RCC 7860 (cell line): ENCODE measurements at places on chromosomes 3 and 15.
A peak's percentile ranks its signal among the peaks of the same experiment; 100 is the strongest.

DNA sequence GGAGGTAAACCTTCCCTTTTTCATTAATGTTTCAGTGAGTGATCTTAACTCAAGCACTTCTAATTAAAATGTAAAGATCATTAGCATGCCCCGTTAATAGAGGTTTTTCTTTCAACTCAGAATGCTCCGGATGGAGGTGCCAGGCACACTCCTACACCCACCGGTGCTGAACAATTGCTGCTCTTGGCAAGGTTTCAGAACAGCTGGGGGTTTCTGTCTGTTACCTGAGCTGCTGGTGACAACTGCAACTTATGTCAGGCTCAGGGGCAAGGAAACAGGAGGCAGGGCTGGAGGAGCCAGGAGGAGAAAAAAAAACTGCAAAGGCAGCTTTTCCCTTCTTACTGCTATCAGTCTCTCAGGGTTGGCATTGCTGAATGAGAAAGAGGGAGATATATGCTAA lies 250.1 kb downstream of the DIPK2A start:
- DNase-seq = no peak

GRCh38 chr3:53202331-53203015 lies 41.5 kb downstream of the PRKCD start:
- no peak for DNase-seq

DNA sequence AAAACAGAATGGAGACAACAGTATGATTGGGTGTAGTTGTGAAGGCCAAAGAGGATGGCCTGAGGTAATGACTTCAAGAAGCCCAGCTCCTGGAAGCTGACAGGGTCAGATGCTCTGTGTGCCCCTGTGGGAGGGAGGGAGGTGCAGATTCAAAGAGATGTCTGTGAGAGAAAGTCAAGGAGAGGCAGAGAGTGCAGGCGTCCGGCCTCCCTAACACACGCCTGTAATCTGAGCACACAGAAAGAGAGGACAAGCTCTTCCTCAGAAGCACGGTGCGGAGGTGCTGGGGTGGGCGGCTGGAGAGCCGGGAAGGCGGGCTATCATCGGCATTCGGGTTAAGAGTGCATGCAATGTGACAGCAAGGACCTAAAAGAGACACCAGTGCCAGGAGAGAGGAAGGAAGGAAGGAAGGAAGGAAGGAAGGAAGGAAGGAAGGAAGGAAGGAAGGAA lies 238.2 kb upstream of the HES1 start:
- DNase-seq = no peak

- no peak for DNase-seq
Observed at GRCh38 chr15:55742498-55742926, 440 bp downstream of the PRTG start.

GRCh38 chr3:82145742-82146141 lies 384.3 kb upstream of the GBE1 start:
- DNase-seq = no peak

DNA sequence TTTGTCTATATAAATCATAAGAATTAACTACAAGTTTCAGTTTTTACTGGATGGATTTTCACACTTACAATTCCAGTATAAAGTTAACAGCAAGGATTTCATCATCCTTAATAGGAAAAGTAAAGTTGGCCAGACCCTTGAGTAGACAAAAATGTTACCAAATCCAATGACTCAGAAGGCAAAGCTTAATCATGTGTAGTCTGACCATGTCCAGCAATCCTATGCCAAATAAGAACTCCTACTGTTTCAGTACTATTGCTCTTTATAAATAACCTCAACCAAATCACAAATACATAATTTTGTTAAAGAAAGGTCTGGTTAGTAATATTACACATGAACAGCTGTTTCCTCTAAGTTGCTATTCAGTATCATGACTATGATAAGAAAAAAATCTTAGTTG lies 35.0 kb downstream of the PLOD2 start:
- peak; percentile 79 for DNase-seq

DNA sequence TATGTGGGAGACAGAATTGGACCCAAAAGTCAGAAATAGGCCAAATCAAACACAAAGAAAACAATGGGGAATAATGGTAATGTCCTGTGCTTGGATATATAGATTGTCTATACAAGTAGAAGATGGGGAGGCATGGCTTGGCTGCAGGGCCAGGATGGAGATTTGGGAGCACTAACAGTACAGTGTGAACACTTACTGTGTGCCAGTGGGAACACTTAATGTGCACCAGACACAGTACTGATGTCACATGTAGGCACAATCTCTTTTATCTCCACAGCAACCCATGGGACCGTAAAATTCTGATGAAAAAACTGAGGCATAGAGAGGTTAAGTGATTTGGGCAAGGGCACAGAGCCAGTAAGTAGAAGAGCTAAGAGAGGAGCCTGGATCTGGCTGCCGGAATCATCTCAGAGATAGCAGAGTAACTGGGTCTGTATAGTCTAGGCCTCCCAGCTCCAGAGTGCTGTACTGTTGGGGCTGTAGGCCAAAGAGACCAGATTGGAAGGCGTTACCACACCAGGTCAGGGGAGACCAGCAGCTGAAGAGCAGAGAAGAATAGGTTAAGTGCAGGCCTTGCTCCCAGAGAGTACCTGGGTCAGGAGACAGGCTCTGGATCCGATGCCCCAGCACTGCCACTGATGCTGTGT lies 63.3 kb downstream of the RLBP1 start:
- no peak for DNase-seq

- DNase-seq = no peak
Observed at GRCh38 chr3:16828815-16829214, 55.9 kb upstream of the PLCL2 start.

DNA sequence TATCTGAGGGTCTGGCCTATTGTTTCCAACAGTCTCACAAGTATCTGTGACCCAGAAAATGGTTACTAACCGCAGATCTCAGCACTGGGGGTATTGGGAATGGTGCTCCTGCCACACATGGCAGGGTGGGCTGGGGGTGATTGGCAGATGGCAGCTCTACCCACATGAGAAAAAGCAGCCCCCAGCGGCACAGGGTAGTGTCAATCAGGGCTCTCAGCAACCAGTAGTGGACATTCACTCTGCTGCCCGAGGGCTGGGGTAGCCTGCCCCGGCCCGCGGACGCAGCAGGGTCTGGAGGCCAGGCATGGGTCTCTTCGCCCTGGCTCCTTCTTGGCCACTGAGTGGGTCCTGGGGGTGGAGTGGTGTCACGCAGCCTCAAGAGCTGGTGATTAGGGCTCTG lies 8.6 kb downstream of the DNAH1 start:
- DNase-seq = no peak

DNA sequence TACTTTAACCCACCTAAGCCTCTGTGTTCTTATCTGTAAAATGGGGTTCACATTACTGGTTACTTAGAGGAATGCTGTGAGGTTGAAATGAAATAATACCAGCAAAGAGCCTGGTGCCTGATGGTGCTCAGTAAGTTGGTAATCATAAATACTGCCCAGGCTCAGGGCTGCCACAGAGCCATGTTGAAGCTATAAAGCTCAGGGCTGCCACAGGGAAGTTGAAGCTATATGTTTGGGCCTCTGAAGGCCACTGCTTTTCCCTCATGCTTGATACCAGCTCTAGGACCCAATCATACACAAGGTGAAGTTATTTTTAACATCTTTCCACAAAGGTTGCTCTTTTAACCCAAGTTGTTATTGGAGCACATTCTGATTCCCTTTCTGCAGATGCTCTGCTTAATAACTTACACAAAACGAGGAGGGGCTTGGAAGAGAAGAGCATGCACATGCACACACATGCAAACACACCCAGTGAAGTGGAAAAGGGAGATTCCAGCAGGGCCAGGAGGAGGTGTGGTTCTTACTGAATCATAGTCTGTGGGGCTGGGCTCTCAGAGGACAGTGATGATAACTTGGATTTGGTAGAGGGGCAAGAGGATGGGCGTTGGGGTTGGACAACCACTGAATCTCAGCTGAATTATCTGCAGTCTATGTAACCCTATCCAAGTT lies 17.4 kb downstream of the PARP14 start:
- DNase-seq = peak; percentile 53

DNA sequence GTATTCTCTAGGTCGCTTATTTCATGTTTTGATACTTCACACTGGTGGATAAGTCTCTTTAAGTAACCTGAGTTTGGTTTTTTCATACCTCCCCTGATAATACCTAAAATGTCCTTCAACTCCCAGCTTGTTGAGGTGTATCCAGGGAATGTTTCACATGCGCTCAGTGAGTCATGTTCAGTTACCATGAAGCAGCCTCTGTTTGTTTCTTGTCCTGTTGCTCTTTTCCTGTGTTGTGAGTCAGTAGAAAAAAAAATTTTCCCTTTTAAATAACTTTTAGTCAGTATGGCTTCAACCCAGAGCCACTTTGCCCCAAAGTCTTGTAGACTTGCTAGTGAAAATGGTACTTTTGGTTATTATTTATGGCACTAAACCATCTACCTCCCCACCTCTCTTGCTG lies 278.4 kb upstream of the ZPLD1 start:
- peak; percentile 98 for DNase-seq

- DNase-seq = no peak
Observed at GRCh38 chr15:83458381-83458780, 11.2 kb downstream of the SH3GL3 start.

DNA sequence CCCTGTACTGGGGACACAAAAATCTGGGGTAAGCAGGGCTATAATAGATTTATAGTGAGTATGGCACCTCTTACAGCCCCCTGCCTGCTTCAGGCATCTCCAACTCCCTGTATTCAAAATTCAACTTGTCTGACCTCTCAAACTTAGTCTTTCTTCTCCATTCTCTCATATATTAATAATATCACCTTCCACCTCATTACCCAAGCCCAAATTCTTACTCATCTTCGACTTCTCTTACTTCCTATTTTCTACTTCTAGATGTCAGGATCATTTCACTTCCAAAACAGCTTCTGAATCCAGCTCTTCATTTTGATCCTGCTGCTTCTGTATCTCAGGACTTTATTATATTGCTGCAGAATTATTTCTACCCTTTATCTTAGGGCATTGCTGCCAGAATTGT lies 290.7 kb downstream of the CHST2 start:
- no peak for DNase-seq

GRCh38 chr15:74158855-74159650 lies 14.5 kb upstream of the ISLR start:
- DNase-seq = no peak

DNA sequence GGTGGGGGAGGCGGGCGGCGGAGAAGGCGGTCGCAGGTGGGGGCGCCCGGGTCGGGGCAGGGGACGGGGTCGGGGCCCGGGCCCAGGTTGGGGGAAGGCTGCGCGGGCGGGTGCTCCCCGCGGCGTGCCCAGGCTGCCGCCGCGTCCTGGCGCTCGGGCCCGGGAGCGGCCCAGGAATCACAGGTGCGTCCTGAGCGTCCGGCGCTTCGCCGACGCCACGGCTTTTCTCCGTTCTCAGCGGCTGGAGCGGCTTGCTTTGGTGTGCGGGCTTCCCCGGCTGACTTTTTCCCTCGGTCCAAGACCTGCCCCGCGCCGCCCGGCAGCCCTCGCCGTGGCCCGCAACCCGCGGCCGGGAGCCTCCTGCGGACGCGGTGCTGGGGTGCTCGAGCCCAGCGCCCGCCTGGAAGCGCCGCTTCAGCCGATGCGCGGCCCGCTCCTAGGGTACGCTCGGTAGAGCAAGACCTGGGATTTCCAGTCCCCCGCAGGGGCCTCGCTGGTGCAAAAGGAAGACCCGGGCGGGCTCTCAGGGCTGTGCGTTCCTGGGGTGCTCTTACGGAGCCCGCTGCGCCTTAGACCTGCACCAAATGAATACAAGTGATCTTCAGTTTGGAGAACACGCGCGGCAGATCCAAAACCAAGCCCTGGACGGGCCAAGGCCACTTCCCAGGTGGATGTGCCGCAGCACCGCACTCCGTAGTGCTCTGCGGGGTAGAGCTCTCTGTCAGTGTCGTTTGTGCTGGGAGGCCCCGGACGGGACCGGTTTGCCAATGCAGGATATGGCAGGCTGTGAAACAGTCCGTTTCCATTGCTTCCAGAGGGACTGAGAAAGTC lies 639 bp downstream of the NIPA1 start:
- no peak for DNase-seq

GRCh38 chr3:42164656-42165055 lies 73.5 kb downstream of the TRAK1 start:
- no peak for DNase-seq

DNA sequence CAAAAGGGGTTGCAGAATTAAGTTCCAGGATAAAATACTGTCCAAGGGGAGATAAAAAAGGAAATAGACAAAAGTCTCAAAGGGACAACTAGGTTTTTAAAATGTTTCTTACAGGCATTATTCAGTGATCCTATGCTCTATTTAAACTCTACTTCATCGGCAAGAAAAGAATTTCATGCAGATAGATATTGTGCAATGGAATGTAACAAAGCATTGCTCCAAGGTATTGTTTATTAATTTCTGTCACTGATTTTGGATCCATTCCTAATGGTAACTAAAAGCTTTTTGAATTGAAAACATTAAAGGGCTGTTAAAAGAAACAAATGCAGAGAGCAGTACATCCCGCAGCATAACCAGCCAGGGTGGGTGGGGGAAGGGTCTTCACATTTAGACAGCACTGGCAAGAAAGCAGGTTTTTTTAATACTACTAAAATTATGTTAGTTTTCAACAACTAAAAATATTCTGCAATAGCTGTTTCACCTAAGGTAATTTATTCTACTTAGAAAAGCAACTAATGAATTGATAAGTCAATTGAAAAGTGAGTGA lies 82.9 kb downstream of the THBS1 start:
- no peak for DNase-seq

DNA sequence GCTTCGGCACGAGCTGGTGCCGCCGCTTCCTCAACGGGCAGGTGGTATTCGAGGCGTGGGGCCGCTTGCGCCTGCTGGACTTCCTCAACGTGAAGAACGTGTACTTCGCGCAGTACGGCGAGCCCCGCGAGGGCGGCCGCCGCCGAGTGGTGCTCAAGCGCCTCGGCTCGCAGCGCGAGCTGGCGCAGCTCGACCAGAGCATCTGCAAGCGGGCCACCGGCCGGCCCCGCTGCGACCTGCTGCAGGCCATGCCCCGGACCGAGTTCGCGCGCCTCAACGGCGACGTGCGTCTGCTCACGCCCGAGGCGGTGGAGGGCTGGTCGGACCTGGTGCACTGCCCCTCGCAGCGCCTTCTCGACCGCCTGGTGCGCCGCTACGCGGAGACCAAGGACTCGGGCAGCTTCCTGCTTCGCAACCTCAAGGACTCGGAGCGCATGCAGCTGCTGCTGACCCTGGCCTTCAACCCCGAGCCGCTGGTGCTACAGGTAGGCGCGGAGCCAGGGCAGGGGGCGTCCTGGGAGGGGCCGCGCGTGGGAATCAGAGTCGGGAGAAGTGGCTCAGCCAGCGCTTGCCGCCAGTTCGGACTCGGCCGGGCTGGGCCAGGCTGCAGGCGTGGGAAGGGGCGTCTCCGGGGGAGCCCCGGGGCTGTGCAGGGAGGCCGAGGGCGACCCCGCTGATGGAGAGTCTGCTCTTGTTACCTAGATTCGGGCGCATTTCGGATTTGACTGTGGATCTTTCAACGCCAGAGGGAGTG lies 1.1 kb downstream of the DIPK2A start:
- peak; percentile 36 for DNase-seq

GRCh38 chr3:7447197-7447769 lies 586.4 kb downstream of the GRM7 start:
- DNase-seq = no peak
